Cardiac septum (tissue), 1 donor: ENCODE measurements at places on chromosomes 1 and 21. TPM values are rescaled to one million over a fixed set of nuclear protein-coding genes. Genes with fewer than 3 reads are reported as not detected.

SPSB1 gene
- 12.9 TPM for total RNA-seq

GRCh38 chr1:8641377-8641997 is 176.0 kb downstream of the RERE start:
- no peak for DNase-seq

DNA sequence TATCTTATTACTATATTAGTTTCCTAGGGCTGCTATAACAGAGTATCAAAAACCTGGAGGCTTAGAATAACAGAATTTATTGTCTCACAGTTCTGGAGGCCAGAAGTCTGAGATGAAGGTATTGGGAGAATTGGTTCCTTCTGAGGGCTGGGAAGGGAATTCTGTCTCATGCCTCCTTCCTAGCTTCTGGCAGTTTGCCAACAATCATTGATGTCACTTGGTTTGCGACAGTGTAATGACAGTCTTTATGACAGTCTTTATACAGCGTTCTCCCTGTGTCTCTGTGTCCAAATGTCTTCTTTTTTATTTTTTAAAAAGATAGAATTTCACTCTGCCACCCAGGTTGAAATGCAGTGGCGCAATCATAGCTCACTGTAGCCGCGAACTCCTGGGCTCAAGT is 15.8 kb upstream of the CENPF start:
- no peak for DNase-seq

DNA sequence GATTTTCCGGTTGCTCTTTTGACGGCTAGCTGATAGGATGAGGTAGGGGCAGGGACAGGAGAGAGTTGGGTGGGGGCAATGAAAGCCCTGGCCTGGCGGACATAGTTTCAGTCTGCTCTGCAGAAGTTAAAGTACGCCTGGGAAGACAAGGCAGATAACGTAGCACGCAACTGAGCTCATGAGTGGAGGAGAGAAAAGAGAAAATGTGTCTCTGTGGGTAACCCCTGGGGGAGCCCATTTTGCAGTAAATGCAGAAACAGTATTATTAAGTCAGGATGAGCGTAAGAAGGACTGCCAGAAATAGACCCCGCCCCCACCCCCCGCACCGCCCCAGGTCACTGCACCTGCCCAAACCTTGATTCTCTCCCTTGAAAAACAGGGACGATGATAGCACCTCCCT is 51.7 kb upstream of the TARBP1 start:
- no peak for DNase-seq

CD1D gene
- total RNA-seq = 1.2 TPM

DNA sequence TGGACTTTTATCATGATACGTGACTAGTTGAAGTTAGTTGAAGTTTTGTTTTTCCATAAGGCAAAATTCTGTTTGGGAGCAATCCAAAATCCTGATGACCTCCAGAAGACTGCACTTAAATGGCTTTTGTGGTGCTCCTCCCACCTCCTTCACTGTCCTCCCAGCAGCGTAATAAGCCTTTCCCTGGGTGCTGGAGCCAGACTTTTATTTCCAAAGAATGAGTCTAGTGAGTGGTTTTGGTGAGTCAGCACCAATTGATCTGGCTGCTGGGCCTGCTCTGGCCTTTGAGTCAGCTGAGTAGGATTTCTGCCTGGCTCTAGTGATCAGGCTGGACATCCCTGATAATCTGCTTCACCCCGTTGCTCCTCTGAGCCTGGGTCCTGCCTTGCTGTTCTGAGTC is 21.7 kb upstream of the KCND3 start:
- no peak for DNase-seq

DNA sequence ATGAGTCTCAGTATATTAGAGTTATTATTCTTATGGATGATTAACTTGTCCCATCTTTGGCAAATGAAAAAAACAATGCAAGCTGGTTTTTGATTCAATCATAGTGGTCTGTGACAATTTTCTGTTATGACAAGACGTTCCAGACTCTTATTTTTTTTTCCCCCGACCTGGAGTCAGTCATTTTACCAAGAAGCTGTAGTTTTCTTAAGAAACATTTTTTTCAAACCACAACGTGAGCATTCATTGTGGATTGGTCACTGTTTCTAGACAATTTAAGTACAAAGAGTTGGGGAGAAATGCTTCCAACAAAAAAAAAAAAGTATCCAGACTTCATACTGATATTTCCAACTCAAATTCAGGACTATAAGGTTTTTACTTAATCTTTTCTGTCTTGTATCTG is 8.0 kb upstream of the ANGPTL3 start:
- no peak for DNase-seq

DNA sequence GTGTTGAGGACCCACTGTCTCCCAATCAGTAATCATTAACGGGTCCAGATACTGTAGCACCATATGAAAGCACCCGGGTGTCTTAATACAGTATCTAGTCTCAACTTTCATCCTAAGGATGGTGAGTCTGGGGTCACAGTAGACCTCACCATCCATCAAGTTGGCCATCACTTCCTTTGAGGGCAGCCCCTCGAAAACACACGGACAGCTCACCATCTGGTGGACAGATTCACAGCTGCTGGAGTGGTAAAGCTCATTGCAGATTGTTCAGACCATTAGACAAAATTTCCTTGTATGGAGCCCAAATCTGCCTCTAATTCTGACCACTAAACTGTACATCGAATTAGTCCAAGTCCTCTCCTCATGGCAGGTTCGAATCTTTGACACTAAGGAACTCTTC is 123.1 kb downstream of the PGBD5 start:
- no peak for DNase-seq

GRCh38 chr1:162131400-162132321 is 62.2 kb downstream of the NOS1AP start:
- no peak for DNase-seq

GRCh38 chr1:31767225-31767624 is 3.1 kb upstream of the ADGRB2 start:
- DNase-seq = no peak

- DNase-seq = no peak
Measured at GRCh38 chr1:59015708-59016107, 231.9 kb upstream of the JUN start.

ST6GALNAC3 gene
- 4.1 TPM for total RNA-seq

- no peak for DNase-seq
Measured at GRCh38 chr1:177067752-177068410, 96.6 kb downstream of the ASTN1 start.

ETNK2 gene
- total RNA-seq = 1.9 TPM
